NCI-H2171 treated with DMSO at 0.1 percent for 48 hours (cell line): ENCODE measurements at places on chromosomes 5 and 9.

DNA sequence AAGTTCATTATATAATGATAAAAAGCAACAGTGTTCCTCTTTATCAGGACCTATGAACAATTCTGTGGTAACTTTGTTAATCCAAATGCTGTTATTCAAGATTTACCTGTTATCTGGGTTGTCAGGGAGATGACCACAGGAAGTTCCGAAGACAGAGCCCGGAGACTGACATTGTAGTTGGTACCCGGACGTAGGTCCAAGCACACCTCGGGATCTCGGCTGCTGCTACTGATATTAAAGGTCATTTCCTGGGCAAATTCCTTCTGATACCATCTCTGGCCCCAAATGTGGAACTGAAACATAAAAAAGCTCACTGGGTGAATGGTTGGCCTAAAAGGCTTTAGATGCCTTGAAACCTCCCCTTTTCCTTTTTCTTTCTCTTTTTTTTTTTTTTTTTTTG is 96.7 kb downstream of the SUSD1 start:
- DNase-seq = no peak

DNA sequence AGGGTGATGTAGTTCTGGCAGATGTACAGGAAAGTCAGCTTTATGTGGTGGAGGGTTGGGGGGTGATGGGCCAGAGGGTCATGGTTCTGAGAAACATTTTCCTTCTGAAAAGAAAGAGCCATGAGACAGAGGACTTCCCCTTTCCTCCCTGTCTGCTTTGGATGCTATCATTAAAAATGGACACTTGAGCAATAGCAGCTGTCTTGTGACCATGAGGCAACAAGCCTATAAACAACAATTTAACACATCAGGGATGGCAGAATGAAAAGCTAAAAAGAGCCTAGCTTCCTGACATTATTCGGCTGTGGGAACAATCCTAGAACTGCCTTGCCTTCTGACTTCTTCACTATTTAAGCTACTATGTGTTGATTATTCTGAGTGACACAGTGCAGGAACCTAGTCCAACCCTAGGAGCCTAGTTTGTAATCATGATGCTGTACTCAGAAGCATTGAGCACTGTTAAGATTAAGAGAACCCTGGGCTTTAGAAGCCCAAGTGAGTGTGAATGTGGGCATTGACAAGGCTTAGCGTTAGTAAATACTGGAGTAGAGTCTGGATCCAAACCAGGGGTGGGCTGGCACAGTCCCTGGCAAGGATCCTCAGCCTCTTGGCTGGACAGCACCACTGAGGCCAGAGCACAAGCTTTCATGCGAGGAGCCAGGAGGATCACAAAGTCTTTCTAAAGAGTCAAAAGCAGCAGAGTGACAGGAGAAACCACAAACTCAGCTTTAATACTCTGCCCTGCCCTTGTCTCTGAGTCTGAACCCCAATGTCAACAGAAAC is 178.5 kb upstream of the EGFLAM start:
- no peak for DNase-seq

- DNase-seq = no peak
Observed at GRCh38 chr5:12952409-12952808, 992.1 kb downstream of the DNAH5 start.

- DNase-seq = no peak
Observed at GRCh38 chr5:148716716-148717115, 62.4 kb upstream of the HTR4 start.
